ENCODE measurements at places on chromosomes 11 and 22.

DNA sequence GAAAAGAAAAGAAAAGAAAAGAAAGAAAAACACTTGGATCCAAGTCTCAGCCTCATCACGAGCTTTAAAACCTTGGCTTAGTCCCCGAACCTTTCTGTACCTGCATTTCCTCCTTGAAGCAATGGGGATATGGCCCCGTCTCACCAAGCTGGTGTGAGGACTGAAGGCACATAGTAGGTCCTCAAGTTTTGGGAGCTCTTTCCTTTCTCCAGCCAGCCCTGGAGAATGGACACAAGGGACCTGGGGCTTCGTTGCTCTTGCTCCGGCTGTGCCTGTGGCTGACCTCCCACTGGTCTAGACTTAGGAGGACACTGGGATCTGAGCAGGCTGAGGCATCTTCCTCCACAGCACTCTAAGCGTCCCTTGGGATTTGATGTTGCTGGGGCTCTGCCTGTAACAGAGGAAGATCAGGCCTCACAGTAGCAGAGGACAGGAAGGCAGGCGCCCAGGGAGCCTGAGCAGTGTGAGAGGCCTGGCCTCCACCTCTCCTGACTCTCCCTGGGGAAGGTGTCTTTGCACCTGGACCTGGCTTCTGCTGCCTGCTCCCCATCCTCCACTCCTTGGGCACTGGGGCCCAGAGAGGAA, 32.8 kb downstream of the KCNC1 start:
- DNase-seq, result no peak

DNA sequence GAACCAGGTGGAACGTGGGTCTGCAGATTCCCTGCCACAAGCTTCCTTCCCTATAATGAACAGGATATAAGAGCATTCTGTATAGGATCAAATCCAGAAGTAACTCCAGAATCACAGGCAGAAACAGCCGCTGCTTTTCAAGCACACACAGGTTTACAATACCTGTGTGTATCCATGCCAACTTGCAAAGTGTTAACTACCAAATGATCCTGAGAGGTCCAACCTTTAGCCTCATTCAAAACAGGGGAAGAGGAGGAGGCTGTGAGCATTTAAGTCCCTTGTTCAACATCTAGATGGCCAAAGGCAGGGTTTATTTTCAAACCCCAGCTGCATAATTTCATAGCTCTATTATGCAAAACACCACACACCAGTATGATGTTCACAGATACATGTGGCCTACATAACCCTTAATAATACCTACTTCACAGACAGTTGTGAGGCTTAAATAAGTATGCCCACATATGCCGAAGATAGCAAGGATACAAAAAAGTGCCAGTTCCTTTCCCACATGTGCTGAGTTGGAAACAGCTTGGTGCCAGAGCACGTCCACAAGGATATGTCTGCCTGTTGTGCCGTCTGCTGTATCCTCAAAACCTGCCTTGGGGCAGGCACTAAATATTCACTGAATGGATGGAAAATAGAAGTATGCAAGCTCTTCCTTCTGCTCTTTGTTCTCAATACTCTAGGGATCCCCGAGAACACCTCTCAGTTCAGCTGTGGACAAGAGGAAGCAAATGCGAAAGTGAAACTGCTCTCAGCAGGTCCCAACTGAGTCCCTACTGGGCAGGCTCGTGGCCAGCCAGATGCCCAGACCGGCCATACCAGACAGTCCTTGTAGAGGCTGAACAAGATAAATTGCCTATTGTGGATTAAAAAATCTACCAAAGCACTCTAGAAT, 66.8 kb downstream of the LARGE1 start:
- no peak for DNase-seq

- no peak for DNase-seq
Measured at GRCh38 chr11:46914363-46914762, 4.0 kb downstream of the LRP4 start.

- no peak for DNase-seq
Measured at GRCh38 chr11:17985517-17985916, 27.3 kb downstream of the SERGEF start.

- peak; percentile 59 for DNase-seq
Measured at GRCh38 chr11:119518746-119519730, 96.1 kb upstream of the THY1 start.

DNA sequence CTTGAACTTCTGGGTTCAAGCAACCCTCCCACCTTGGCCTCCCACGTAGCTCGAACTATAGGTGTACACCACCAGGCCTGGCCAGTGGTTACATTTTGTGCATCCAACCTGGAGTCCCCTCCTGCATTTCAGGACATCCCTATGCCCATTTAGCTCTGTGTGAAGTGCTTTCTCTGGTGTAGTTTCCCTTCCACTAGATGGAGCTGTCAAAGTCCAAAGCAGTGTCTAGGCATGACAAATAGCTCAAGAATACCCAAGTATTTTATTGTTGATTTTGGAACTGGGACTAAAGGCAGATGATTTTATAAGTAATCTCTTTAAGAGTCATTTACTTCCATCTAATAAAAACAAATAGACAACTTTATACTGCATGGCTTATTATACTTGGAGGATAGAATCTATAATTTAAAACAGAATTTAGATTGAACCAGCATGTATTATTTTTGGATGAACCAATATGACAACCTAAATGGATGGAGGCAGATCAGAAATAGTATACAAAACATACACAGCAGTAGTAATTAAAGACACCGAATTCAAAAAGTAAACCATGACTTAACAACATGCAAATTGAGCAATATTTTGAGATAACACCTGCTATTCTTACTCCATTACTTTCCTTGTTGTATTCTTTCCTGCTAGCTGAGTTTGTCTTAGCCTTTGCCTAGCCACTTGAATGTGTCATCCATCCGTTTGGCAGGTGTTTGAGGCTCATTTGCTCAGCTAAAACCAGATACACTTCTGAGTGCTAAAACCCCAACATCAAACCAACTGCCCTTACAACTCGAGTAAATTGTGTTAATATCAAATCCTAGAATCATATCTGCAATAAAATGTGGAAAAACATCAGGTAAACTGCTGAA, 37.7 kb downstream of the EIF4ENIF1 start:
- no peak for DNase-seq

GRCh38 chr11:131504199-131504949, 134.0 kb downstream of the NTM start:
- DNase-seq, result peak; percentile 50

DNA sequence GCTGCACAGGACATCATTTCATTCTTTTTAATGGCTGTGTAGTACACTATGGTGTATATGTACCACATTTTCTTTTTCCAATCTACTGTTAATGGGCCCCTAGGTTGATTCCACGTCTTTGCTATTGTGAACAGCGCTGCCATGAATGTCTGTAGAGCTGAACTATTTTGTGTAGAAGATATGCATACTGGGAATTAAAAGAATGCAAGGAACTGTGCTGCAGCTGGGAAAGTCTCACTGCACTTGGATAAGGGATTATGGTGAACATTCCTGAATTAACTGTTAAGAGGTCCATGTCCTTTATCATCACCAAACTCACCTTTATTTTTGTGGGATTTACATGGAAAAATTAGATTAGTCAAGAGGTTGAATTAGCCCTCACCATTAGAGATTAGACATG, 224.7 kb downstream of the SNX19 start:
- DNase-seq, result no peak

DNA sequence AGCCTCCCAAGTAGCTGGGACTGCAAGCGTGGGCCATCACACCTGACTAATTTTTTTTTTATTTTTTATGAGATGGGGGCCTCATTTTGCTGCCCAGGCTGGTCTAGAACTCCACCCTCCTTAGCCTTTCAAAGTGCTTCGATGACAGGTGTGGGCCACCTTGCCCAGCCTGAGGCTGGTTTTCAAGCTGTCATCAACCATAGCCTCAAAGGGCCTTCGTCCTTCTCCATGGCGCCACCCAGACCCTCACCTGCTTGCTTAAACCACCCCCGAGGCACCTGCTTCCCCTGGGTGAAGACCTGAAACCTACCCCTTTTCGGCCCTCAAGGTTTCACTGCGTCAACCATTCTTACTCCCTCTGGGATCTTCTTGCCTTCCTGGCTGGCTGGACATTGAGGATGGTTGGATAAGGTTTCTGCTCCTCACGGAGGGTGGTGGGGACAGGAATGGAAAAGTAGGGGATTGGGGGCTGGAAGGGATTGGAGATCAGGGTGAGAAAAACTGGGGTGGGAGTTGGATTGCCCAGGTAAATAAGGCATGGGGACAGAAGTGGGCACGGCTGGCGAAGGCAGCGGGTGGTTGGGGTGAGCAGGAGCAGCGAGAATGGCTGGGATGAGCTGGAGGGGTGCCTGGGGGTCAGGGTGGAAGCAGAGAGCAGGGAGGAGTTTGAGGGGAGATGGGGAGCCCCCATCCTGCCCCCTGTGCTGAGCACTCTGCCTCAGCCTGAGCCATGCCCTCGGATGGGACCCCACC, 2.8 kb upstream of the ACR start:
- DNase-seq, result peak; percentile 4

DNA sequence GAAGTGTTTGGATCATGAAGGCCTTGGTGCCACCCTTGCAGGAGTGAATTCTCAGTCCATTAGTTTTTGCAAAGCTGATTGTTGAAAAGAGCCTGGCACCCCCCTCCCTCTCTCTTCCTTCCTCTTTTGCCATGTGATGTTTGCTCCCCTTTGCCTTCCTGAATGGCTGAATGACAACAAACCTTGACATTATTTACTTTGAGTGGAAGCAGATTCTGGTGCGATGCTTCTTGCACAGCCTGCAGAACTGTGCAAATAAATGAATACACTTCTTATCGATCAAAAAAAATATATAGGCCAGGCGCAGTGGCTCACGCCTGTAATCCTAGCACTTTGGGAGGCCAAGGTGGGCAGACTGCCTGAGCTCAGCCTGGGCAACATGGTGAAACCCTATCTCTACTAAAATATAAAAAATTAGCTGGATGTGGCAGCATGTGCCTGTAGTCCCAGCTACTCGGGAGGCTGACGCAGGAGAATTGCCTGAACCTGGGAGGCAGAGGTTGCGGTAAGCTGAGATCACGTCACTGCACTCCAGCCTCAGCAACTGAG, 2.0 kb upstream of the NARS2 start:
- no peak for DNase-seq

DNA sequence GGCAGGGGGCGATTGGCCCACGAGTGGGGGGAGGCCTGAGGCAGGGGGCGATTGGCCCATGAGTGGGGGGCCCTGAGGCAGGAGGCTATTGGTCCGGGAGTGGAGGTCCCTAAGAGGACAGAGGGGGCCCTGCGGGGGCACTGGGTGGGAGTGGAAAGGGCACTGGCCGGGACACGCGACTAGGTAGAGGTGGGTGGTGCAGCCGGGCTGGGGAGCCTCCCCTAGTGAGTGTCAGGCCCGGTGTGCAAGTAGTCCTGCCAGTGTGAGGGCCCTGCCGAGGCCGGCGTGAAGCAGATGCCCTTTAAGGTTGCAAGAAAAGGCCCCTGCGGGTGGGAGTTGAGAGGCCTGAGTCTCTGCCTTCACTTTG, 909 bp upstream of the BRD1 start:
- no peak for DNase-seq

DNA sequence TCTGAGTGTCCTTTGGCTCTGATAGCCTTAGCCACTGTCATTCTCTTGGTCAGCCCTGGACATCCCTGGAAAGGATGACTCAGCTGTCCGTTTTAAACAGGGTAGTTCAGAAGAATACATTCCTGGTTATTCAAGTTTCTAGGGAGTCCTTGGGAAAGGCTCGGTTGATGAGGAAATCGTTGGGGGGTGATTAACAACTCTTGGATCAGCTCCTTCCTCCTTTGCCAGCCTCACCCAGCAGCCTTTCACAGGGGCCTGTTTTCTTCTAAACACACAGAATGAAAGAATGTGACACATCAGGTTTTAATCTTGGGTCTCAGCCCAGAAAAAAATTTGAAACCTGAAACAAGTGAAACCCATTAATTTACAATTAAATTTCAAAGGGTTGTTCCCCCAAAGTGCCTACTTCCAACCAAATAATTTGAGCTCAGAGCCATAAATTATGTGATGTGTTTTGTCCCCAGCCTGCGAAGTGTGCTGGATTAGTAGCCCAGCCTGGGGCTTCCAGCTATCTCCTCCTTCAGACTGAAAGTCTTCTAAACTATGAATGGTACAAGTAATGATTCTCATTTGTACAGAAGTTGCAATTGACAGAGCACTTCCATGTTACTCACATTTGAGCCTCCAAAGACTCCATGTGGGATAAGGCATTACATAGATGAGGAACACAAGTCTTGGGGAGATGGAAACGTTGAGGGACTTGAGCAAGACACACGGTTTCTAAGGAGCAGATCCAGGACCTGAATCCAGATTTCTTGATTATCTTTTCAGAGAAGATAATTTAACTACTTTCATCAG, 19.3 kb upstream of the MRGPRX2 start:
- DNase-seq, result no peak

GRCh38 chr11:35675901-35676610, 13.5 kb downstream of the TRIM44 start:
- DNase-seq, result no peak

GRCh38 chr11:60625262-60625661, 74.2 kb upstream of the MS4A8 start:
- DNase-seq, result no peak

GRCh38 chr22:43039800-43040199, 24.9 kb upstream of the PACSIN2 start:
- DNase-seq, result no peak

GRCh38 chr11:60914633-60915247, 782 bp downstream of the TMEM109 start:
- DNase-seq, result peak; percentile 71

- DNase-seq, result no peak
Measured at GRCh38 chr22:49685116-49685515, 142.6 kb downstream of the BRD1 start.

GRCh38 chr11:76610371-76610770, 60.2 kb downstream of the LRRC32 start:
- DNase-seq, result no peak

DNA sequence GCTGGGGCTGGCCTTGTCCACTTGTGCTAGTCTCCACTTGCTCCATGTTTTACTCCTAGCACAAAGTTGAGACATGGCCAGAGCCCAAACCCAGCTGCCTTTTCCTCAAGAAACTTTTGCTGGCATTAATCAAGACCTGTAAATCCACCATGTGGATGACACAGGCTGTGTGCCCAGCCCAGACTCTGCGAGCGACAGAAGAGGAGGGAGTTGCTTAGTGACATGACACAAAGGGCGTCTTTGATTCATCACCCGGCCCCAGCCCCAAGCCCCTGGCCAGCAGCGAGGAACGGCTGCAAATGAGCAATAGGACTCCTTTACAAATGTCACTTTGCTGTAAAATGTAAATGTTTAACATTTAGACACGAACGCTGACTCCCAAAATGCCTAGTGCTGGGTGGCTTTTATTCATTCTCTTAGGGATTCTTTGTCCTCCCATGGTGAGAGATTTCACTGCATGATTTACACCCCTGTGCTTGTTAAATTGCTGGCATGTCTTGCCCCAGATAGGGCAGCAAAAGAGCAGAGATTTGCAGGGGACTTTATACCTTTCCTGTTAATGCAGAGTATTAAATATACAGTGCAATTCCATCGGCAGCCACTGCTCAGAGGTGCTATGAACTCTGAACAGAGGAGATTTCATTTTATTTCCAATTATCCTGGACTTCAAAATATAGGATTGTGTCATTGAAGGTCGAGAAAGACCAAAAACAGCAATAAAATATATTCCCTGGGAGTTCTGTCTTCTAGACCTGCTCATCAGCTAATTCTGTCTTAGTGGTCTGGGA, 263.6 kb upstream of the NCAM1 start:
- DNase-seq, result peak; percentile 74
